ENCODE measurements at places on chromosomes 12 and 14.

GRCh38 chr14:83300476-83301064 is 1766.9 kb upstream of the SEL1L start:
- no peak for DNase-seq

- DNase-seq, result no peak
Measured at GRCh38 chr12:112875608-112876007, 31.2 kb upstream of the OAS1 start.

GRCh38 chr14:101889898-101890297 is 74.5 kb upstream of the DYNC1H1 start:
- DNase-seq, result no peak

DNA sequence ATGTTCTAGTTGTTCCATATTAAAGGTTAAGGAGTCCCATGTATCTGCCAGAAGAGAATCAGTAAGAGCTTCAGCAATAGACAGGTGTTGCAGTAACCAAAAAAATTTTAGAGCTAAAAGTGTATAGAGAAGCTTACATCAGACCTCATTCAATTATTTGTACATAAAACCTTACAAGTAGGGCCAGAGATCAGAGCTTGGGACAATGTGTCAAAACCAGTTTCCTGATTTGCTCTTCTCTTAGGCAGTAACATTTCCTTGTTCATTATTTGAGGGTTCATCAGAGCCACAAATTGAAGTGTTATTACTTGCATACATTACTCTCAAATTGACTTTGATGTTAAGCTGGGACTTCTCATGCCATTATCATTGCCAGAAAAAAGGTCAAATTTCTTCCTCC is 55.5 kb upstream of the ATXN7L3B start:
- DNase-seq, result no peak

GRCh38 chr12:3904999-3905398 is 31.8 kb upstream of the PARP11 start:
- DNase-seq, result no peak

- DNase-seq, result no peak
Measured at GRCh38 chr12:583251-583869, 79.9 kb downstream of the NINJ2 start.

DNA sequence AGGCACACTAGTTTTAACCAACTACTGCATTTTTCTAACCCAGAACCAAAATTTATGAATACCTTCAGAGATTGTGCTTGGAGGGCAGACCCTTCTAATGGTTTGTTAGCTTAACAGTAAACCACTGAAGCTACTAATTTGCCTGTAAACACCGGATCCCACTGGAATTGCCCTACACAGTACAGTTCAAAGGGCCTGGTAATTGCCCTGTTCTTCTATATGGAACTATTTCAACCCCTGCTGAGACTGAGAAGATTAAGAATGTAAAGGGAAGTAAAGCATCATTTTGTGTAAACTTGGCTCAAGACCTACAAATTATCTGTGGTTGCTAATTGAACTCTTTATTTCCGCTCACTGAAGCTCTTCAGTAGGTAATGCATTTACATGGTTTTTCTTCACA is 468.1 kb downstream of the NPAS3 start:
- DNase-seq, result no peak

DNA sequence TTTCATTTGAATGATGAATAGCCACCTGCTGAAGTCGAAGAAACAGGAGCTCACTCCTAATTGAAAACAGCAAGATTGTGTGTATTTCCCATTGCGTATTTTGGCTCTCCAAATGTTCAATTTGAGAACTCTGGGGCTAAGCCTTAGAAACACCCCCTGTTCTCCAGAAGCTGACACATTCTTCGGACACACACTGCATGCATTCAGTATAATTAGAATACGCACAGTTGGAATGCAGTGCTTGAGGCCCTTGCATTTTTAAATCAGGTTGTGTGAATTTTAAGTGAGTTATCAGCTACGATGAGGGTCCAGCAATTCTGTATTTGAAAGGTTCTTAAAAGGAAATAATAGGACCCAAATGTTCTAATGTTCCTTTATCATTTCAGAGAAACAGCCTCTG is 103.8 kb downstream of the PRKD1 start:
- DNase-seq, result no peak

GRCh38 chr14:57753821-57754220 is 112.1 kb downstream of the SLC35F4 start:
- DNase-seq, result no peak

Measured in activated CD8-positive, alpha-beta memory T cell treated with anti-CD3 and anti-CD28 coated beads for 1 hour (primary cell).